ENCODE measurements at places on chromosomes 1 and 21.
A peak's percentile ranks its signal among the peaks of the same experiment; 100 is the strongest.

GRCh38 chr21:37045149-37045548 lies 27.7 kb downstream of the PIGP start:
- no peak for ATAC-seq

GRCh38 chr1:109887271-109887670 lies 23.4 kb upstream of the CSF1 start:
- no peak for ATAC-seq

GRCh38 chr1:179228783-179229213 lies 679 bp downstream of the ABL2 start:
- peak; percentile 50 for ATAC-seq

DNA sequence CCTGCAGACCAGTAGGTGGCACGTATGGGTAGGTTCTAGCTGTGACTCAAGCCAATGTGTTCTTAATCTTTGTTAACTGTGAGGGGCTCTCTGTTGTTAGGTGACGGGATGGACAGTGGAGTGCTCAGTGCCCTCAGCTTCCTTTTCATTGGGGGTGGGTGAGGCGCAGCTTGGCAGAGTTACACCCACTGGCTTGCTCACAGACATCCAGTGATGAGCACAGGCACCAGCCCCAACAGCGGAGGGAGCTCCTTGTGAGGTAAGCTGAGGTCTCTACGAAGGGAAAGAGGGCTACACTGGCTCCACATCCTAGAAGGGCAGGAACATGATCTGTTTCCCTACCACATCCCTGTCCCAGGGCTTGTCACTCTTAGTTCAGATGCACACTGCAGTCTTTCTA lies 871.3 kb downstream of the LRRIQ3 start:
- ATAC-seq, result no peak

- no peak for ATAC-seq
Measured at GRCh38 chr21:29064850-29065481, 8.5 kb downstream of the CCT8 start.

- ATAC-seq, result no peak
Measured at GRCh38 chr1:55087439-55087838, 48.1 kb downstream of the PCSK9 start.

DNA sequence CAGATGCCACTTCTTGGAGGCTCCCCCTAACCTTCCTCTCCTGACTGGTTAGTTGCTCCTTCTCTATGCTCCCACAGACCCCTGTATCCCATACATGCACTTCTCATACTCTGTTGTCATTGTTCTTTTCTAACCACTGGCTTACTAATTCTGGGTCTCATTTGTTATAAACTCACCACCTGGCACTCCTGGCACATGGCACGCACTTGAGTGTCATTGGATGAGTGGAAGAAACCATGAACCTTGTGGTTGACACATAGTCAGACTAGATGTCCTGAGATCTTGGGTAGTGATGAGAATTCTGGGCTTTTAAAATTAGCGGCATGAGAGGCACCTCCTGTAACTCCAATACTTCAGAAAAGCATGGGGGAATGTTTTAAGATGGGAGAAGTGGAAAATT lies 49.3 kb downstream of the TRIM62 start:
- ATAC-seq, result no peak

DNA sequence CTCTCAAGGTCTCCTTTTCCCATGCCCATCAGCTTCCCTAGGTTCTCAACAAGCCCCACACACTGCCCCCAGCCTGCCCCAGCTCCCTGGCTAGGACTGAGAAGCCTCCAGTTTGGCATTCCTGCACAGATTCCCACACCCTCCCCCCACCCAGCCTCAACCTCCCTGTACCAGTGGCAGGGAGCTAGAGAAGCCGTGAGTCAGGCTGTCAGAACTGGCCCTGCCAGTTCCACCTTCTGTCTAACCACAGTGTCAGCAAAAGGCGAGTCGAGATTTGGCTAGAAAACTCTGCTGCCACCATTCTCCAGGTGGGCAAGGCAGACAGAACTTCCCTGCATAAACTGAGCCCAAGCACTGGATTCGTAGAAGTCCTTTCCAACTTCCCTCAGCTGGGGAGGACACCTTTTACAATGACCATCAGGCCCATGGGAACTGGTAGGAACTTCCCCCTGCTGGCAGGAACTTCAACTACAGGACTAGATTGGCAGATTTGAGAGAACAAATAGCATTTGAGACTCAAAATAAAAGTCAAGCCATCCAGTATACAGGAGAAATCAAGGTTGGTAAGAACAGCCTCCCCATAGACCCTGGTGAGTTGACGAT lies 31.0 kb downstream of the TNNT2 start:
- ATAC-seq, result peak; percentile 22

GRCh38 chr1:5744341-5744740 lies 247.9 kb downstream of the NPHP4 start:
- ATAC-seq, result no peak

DNA sequence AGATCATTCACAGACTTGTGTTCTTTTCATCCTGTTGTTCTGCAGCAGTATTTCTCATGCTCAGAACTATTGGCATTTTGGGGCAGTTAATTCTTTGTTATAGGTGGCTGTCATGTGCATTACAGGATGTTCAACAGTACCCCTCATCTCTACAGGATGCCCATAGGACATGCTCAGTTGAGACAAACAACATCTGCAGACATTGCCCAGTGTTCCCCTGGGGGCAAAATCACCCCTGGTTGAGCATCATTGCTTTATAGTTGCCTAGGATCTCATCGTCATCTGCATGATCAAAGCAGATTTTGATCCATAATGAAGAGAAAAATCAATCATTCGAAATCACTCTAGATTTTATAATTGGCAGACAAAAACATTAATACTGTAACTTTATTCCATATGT lies 222.5 kb upstream of the CACYBP start:
- no peak for ATAC-seq

GRCh38 chr1:1841575-1841995 lies 49.3 kb downstream of the GNB1 start:
- ATAC-seq, result no peak

DNA sequence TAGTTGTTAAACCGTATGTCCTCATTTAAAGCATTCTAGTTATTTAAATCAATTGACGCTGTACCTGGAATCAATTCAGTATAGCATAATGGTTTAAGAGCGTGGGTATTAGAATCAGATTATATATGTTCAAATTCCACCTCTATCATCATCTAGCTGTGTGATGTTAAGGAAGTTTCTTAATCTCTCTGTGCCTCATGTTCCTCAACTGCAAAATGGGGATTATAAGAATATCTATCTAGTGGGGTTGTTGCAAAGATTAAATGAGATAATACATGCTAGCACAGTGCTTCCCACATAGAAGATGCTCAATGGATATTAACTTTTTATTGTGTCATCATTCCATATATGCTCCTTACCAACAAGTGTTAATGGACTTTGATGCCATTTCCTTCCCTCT lies 16.0 kb downstream of the MIXL1 start:
- ATAC-seq, result no peak

DNA sequence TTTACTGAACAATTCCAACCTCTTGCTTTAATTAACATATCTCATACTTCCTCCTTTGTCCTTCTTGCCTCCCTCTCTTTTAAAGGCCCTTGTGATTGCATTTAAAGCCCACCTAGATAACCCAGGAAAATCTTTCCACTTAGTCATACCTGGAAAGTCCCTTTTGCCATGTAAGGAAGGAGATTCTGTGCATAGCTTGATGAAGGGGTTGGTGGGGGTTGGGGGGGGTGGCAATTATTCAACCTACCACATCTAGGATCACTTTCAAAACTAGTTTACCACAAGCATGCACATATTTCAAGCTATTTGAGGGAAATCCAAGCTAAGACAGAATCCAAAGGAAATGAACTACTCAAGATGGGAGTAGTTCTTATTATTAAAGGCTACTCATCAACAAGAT lies 249.1 kb upstream of the PTBP2 start:
- no peak for ATAC-seq

GRCh38 chr1:208206092-208206698 lies 38.0 kb downstream of the PLXNA2 start:
- ATAC-seq, result no peak

DNA sequence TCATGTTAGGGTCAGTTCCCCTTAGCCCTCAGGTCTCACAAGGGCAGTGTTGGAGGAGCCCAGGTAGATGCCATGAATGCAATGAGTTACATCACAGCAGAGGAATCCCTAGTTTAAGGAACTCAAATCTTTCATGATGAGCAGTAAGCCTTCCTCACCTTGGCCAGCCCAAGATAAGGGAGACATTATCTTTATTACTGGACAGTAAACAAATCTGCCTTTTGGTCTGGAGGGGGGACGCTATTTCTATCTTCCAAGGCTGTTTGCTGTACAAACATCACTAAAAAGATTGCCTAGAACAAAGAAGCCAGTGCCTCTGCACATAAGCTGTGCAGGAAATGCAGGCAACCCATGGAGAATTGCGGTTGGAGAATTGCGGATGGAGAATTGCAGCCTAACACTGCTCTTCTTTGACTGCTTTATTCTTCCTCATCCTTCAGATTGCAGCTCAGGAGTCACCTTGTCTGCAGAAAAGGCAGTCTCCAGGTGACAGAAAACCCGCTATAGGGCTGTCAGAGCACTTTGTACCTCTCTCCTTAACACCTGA lies 2.3 kb upstream of the CHI3L1 start:
- no peak for ATAC-seq

- no peak for ATAC-seq
Measured at GRCh38 chr21:22584308-22584707, 1586.1 kb downstream of the NCAM2 start.
